ENCODE measurements at places on chromosomes 2 and 18.
A peak's percentile ranks its signal among the peaks of the same experiment; 100 is the strongest.

- peak; percentile 2 for DNase-seq
Observed at GRCh38 chr2:148756292-148756975, 111.9 kb downstream of the EPC2 start.

DNA sequence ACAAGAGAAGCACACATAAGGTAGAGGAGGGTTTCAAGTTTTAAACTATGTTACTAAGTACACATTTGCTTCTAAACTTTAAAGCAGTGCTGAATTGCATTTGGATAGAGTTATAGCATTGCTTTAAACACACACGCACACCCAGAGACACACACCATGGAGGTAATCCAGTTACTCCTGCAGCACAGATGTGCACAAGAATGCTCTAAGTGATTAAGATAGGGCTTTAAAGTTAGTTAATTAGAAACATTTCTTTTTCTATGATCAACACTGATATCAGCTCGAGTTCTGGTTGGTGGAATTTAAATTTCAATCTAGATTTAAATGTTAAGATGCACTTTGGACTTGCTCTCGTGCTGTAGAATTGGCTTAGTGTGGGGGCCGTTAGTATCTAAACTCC, 492.3 kb downstream of the ZEB2 start:
- DNase-seq: no peak

- DNase-seq: peak; percentile 50
Observed at GRCh38 chr2:187500585-187501359, 52.7 kb upstream of the CALCRL start.

- no peak for DNase-seq
Observed at GRCh38 chr2:128503399-128504245, 185.0 kb upstream of the HS6ST1 start.

GRCh38 chr2:165844216-165844615, 50.2 kb upstream of the GALNT3 start:
- DNase-seq: no peak

DNA sequence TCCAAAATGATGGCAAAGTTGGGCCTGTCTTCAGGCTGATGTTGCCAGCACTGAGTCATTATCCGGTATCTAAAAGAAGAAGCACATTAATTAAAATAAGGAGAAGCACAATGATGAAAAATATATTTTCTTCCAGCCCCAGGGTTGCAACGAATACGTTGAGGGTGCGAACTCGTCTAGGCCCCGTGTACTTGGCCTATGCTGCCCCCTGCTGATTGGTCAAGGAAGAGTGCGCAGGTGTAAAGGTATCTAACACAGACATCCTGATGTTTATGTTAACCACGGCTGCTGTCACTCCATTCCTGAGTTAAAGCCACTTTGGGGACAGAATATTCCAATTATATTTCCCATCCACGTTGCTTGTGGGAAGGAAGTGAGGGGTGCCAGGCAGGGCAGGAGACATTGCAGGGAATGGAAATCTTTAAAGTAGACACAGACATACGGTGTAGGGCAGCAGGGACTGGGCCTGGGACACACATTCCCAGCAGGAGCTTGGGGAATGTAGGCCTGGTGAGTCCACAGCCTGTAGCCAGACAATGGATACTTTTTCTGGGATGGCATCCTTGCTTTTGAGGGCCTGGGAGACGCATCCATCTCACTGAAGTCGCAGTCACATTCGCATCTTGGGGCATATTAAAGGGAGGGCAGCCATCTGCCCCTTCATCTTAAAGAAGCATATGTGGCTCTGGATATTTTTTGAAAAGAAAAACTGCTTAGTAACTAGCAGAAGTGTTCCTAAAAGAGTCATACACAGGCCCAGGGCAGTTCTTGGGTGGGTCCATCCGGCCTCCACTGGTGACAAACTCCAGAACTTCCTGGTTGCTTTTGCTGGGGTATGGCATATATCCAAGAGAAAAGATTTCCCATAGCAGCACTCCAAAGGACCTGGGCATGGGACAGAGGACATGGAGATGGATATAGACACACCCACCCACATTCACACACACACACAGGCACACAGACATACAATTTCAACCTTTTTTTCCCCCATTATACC, 81.9 kb downstream of the CLIP4 start:
- peak; percentile 83 for DNase-seq

- no peak for DNase-seq
Observed at GRCh38 chr2:188326669-188327301, 35.1 kb downstream of the GULP1 start.

DNA sequence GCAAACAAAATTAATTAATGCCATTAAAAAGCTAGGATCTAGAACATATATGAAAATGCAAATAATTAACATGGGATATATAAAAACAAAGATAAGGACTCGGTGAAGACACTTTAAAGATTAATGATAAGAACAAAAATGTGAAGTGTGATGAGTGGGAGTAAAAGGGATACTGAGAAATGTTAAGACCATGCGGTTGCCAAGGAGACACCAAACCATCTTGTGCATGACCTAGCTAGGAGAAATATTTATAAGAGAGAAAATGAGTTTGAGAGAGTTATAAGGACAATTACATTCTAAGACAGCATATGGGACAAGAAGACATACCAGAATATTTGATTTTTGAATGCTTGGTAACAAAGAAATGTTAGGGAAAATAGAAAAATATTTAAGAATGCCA, 25.4 kb upstream of the MAP2 start:
- no peak for DNase-seq

DNA sequence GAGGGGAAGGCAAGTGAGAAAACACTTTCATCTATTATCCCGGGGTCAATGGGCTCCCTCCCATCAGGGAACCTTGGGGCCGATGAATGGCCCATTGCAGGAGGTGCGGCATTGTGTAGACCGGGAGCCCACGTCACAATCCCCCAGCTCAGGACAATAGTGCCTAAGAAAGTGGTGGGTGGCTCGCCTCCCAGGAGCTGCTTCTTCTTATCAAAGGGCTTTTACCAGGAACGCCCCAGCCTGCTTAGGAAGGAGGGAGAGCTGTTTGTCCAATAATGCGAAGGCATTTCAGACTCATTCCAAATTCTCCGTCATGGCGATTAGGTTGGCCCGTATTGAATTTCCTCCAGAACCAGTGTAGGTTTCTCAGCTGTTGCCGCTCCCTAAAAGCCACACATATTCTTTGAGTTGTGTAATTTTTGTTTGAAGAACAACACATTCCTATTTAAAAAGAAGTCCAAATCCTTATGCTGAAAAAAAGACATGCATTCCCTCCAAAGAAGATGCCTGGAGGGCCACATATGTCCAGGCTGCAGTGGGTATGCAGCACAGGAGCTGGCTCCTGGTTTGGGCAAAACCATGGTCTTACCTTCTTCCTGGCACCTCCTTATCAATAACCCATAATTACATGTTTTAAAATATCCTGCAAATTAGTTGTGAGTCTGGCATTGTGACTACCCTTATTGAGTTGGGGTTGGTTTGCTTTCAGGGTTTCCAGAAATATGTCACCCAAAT, 264.7 kb downstream of the MYCN start:
- DNase-seq: no peak

DNA sequence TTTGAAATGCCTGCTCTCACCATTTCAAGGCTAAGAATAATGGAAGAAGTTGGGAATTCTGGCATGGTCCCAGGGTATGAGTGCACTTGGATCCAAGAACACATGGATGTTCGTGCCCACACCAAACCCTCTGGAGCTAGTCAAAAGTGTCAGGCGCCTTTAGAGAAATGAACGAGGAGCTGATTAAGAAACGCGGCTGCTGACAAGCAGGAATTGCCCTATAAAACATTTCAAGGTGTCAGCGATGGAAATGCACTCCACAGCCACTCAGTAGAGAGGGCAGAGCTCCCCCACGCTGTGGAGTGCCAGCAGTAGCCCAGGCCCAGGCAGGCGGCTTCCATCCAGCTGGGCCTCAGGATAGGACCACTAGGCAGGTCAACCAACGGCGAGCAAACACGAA, 213.7 kb downstream of the TTC32 start:
- DNase-seq: no peak

- no peak for DNase-seq
Observed at GRCh38 chr2:240170354-240170735, 29.9 kb upstream of the OTOS start.

DNA sequence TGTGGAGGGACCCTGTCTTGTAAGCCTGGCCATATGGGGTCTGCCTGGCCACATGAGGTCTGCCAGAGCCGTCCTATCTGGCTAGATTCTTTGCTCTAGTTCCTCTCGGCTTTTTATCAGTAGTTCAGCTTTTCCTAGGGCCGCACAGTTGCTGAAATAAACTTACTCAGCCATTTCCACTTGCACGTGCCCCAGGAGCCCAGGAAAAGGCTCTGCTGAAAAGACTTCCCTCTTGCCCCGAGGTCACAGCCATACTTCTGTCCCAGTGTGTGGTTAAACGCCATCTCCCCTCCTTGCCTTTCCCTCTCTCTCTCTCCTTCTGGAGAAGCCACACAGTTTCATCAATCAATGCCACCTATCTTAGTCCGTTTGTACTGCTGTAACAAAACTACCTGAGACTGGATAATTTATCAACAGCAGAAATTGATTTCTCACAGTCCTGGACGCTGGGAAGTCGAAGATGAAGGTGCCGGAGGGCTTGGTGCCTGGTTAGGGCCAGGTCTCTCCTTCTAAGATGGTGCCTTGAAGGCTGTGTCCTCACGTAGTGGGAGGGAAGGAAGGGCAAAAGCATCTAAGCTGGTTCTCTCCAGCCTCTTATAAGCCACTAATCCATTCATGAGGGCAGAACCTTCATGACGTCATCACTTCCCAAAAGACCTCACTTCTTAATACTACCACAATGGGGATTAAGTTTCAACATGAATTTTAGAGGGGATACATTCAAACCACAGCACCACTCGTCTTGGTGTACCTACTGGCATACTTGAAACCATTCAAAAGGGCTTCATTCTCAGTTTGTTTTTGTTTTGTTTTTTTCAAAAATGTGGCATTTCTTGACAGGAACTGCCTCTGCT, 11.2 kb upstream of the GALM start:
- DNase-seq: no peak

DNA sequence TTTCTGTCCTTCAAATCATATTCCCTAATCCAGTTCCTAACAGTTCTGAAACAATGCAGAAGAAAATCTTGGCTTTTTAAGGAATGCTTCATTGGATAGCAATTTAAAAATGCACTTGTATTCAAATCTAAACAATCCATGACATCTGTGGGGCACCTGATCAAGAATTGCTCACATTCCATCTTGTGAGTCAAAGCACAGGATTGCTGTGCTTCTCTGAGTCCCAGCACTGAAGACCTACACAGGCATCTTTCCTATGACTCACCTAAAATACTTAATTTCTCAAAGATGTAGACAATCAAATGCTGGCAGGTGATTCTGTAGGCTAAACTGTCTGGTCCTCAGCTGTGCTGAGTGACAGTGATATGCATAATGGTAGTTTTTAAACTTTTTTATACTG, 10.1 kb upstream of the ATP8B1 start:
- DNase-seq: peak; percentile 94

- DNase-seq: no peak
Observed at GRCh38 chr2:216888887-216889622, 29.2 kb upstream of the TNP1 start.

DNA sequence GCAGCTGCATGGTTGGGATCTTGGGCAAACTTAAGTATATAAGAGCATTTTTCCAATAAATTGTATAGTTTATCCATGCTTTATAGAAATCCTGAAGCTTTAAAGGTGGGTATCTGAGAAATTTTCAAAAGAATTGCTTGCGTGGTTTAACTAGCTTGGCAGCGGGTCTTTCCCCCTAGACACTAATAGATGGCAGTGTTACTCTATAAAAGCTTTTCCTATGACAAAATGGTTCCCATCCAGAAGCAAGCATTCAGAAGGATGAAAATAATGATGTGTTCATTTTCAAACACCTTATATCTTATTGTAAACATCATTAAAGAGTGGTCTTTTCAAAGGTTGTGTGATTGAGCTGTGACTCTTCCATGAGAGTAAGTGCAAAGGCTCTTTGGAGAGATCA, 45.9 kb downstream of the KDM3A start:
- peak; percentile 8 for DNase-seq

- no peak for DNase-seq
Observed at GRCh38 chr2:178707476-178707875, 99.7 kb downstream of the TTN start.

- no peak for DNase-seq
Observed at GRCh38 chr2:69600425-69600824, 43.1 kb downstream of the AAK1 start.

GRCh38 chr2:98088261-98088660, 1.3 kb downstream of the VWA3B start:
- DNase-seq: no peak

- no peak for DNase-seq
Observed at GRCh38 chr2:226300196-226300886, 499.3 kb downstream of the IRS1 start.

DNA sequence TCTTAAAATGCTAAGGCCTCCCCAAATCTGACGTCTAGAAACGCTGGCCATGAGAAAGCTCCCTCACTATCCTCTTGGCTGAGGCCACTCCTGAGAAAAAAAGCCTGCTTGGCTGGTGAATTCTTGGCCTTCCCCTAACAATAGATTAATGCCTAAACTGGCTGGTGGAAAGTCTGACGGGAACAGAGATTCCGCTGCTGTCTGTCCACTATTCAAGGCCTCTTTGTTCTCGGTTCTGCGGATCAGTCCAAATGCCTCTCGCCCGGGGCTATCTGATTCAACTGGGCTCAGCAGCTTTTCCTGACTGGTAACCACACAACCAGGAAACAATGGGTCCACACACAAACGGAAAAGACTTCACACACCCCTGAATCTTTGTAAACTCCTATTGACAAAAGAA, 27.2 kb downstream of the PXDN start:
- DNase-seq: peak; percentile 97

DNA sequence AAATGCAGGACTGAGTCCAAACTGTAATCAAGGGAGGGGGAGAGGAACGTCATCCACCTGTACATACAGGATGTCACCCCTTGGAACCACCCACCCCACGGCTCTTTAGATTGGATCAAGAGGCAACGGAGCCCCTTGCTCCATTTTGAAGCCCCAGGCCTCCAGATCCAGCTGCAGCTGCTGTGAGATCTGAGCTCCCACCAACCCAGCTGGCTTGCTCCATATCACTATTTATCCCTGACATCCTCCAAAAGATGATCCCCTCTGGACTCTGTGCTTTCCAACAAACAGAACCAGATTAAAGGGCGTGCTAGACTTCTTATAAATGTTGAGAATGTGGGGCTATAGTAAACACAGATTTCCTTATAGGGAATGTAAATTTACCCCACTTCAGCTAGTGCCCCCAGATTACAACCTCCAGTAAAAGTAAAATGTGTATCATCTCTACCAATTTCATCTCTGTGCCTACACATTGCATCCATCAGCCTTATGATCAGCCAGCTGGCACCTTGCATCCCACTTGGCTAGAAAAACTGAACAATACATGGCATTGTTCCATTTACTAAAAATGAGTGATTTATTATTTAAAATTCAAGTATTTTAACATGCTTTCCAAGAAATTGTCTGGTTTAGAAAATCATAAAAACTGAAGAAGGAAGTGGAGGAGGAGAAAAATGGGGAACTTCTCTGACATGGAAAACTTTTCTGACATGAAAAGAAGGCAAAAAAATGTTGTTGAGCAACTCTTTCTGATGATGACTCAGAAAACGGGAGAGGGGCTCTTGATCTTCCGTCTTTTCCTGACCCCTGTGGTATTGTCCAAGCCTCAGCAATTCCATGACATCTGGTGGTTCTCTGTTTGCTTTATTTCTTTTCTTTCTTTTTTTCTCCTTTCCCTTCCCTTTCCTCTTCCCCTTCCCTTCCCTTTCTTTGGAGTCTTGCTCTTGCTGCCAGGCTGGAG, 262.6 kb upstream of the THUMPD2 start:
- DNase-seq: no peak

GRCh38 chr2:1936427-1936980, 192.2 kb upstream of the PXDN start:
- no peak for DNase-seq

All from dermis blood vessel endothelial cell (primary cell).